AG09309 (cell line): ENCODE measurements at places on chromosomes 5 and 9.

GRCh38 chr5:165057145-165057544, 1551.7 kb downstream of the MAT2B start:
- DNase-seq, result no peak

- no peak for DNase-seq
These were observed 39.8 kb upstream of the FLT4 start for GRCh38 chr5:180689071-180689694.

DNA sequence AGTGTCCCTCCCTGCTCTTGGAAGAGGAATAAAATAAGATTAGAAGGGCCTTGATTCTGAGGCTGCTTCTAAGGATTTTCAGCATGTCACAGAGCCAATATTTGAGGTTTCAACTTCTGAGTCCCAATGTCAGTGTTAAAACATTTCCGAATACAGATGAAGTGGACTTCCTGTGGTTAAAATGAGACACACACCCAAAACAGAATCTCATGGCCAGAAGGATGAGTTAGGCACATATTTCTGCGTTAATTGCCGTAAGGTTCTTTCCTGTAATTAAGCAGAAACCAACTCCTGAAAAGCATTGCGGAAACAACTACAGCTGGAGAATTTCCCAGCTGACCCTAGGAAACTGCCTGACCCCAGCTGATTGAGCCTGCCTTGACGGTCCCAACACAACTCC, 10.4 kb upstream of the ZNF354B start:
- DNase-seq, result no peak

- DNase-seq, result no peak
These were observed 11.1 kb downstream of the BRD9 start for GRCh38 chr5:881551-881935.

DNA sequence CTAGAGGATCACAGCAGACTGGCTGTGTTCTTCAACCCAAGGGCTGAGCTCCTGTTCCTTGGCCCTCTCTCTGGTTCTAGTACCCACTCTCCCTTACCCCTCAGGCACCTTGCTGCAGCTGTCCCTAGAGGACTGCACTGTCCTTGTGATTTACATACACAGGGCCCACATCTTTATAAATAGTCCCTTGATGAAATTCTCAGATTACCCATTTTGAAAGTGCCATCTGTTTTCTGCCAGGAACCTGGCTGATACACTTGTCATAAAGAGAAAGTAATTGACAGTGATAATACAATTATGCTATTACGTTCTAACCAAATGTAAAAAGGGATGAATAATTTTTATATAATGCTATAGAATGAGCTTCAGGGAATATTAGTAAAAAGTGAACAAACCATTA, 16.5 kb upstream of the SPARC start:
- DNase-seq, result no peak

- no peak for DNase-seq
These were observed 86.8 kb upstream of the CDH6 start for GRCh38 chr5:31106691-31107090.

DNA sequence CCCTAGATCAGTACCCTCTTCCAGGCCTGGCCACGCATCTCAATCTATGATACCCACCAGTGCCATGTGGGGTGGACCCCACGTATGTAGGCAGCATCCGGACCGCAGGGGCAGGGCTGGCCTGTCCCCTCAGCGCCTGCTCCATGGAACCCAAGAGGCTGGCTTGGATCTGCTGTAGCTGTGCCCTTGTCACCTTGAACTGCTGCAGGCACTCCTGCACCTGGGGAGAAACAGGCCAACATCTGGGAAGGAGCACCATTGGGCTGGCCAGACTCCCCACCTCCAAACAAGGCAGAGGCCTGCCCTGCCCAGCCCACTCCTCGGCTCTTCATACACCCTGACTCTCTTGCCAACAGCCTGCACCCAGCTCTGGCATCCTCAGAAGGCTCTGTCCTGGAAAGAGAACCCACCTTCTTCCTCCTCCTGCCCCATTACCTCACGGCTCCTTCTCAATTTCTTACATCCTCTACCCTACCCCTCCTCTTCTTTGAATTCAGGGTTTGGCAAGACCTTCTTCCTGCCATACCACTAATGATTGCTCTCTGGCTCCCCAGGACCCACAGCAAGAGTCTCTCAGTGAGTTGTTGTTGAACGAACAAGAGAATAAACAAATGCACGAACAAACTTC, 7.7 kb downstream of the HK3 start:
- DNase-seq, result no peak

GRCh38 chr5:135309391-135310327, 89.4 kb downstream of the MACROH2A1 start:
- DNase-seq, result no peak

GRCh38 chr5:452978-453710, 10.2 kb downstream of the EXOC3 start:
- DNase-seq, result no peak

GRCh38 chr5:134003817-134004625, 754 bp downstream of the VDAC1 start:
- DNase-seq, result no peak

DNA sequence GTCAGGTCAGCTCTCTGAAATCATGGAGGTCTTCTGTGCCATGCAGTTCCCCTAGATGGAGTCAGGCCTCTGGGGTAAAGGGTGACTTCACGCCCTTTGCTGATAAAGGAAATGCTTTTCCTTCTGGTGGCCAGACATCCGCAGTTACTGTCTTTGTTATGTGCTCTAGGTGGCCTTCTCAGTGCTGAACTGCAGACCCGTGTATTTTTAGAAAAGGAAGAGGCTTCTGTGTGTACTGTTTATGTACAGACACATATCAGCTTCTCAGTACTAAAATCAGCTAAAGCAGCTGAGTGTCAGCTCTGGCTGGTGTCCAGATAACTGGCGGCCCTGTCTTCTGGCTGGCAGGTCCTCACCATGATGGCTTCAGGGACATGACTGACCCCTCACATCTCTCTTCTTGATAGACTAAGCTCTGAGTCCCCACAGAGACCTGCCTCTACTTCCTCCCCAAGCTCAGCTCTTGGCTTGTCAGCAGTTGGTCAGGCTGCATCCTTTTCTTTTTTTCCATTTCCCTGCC, 75.3 kb downstream of the ARHGAP26 start:
- DNase-seq, result no peak

DNA sequence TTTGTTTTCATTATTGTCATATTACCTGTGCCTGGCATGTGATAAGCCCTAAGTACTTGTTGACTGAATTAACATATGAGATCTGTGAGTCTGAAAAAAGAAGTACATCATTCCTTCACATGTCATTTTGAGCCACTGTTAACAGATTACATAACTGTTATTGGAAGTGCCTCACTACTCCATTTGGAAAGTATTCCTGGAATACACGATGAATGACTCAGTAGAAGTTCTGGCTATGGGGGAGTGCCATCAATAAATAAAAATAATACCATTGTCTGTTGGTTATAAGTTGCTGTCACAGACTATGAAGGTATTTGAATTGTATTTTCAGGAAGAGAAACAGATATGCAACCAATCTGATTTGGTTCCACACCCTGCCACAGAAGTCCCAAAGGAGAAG, 12.9 kb downstream of the NIPSNAP3B start:
- peak; percentile 16 for DNase-seq

- DNase-seq, result no peak
These were observed 13.6 kb downstream of the EXOC3 start for GRCh38 chr5:456351-457194.

DNA sequence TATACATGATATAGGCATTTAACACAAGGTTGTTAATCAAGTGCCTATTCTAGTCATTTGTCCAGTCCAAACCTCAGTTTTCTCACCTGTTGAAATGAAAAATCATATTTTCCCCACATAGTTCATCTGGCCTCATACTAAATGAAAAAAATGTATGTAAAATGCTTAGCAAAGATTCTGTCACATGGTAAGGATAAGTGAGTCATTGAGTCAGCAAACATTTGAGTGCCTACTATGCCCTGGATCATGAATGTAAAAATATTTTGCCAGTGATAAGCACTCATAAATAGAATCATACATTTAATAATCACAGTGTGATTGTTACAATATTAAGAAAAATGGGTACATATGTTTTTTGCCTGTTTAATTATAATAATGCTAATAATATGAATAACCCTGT, 181.2 kb upstream of the PAPPA start:
- no peak for DNase-seq

- no peak for DNase-seq
These were observed 980 bp downstream of the CCNO start for GRCh38 chr5:55232271-55232984.

GRCh38 chr5:112329419-112330090, 89.5 kb downstream of the EPB41L4A start:
- no peak for DNase-seq

DNA sequence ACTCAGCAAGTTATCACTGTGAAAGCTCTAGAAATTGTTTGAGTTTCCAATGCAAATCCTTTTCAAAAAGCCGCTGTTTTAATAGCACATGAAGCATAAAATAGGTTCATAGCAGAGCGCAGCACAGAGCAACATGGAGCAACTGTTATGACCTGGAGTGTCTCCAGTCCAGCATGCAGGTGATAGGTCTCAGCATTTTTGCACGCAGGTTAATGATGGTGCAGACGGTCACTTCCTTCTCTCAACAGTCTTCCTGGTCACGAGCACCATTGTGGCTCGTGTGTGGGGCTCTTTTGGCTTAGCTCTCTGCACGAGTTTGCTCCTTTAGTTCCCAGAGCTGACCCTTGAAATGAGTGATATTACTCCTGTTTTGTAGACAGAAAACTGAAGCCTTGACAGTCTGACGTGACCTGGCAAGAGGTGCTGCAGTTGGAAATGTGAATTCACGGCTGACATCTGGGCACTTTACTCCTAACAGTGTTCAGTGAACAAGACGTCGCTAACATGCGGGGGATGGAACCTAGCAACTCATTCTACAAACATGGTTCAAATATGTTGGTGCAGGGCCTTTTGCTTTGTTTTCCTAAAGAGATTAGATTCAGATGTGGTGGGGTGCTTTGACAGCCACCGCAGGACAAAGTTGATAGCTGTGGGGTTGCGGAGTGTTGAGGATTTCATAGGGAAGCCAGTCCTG, 10.0 kb downstream of the TENT4A start:
- no peak for DNase-seq

DNA sequence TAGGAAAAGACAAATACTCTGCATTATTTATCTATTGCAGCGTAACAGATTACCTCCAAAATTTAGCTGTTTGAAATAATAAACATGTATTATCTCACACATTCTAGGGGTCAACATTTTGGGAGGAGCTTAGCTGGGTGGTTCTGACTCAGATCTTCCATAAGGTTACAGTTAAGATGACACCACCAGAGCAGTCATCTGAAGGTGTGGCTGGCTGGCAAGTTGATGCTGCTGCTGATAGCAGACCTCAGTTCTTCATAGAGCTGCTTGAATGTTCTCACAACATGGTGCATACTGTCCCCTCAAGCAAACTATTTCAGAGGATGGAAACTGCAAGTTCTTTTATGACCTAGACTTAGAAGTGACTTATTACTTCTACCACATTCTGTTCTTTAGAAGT, 146.3 kb upstream of the FSTL4 start:
- DNase-seq, result no peak

GRCh38 chr5:139686706-139687441, 38.7 kb downstream of the CXXC5 start:
- no peak for DNase-seq

- no peak for DNase-seq
These were observed 197.9 kb downstream of the SH3GL2 start for GRCh38 chr9:17776735-17777134.

DNA sequence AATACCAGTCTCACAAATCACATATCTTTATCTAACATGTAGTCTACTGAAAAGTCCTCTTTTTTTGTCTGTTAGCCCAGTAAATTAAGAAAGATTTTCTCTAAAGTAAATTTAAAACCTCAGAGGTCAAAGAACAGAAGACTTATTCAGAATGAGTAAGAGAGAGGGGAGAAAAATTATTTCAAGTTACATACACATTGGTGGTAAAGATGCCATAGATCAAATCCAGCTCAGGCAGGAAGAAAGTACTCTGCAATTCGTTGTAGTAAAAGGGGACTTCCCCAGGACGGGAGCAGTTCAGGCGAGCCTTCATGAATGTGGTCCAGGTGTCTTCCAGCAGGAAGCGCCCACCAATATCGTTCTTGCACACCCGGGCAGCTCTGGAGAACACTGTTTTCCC, 344.1 kb downstream of the SEMA5A start:
- DNase-seq, result no peak

- DNase-seq, result no peak
These were observed 18.0 kb upstream of the NR4A3 start for GRCh38 chr9:99803694-99804093.

- no peak for DNase-seq
These were observed 225.1 kb upstream of the TBCA start for GRCh38 chr5:78001197-78001596.

- DNase-seq, result peak; percentile 90
These were observed 65.1 kb downstream of the ANKH start for GRCh38 chr5:14806456-14806855.

DNA sequence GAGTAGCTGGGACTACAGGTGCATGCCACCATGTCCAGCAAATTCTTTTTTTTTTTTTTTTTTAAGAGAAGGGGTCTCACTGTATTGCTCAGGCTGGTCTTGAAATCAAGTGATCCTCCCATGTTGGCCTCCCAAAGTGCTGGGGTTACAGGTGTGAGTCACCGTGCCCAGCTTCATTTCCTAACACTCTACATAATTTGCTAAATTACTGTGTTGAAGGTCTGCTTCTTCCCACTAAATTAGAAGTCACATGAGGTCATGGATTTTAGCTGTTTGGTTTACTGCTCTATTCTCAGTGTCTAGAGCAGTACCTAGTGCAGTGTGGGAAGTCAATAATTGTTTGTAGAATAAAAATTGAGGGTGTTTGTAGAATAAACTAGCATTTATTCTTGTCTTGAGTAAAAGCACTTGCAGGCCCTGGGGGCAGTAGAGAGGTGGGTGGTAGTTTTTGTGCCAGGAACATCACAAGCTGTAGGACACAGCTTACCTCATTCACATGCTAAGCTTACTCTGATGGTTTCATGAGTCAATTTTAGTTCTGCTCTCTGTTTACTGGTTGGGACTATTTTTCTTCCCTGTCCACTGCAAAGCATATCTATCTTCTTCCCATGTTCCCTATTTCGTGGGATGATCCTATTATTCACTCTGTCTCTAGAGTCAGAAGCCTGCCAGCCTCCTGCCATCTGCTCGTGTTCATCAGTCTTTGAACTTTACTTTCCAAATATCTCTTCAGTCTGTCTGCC, 7.0 kb downstream of the TEX48 start:
- no peak for DNase-seq

GRCh38 chr5:78411586-78411985, 51.2 kb downstream of the SCAMP1 start:
- DNase-seq, result no peak

- DNase-seq, result no peak
These were observed 94.9 kb downstream of the DENND1A start for GRCh38 chr9:123834889-123835562.

DNA sequence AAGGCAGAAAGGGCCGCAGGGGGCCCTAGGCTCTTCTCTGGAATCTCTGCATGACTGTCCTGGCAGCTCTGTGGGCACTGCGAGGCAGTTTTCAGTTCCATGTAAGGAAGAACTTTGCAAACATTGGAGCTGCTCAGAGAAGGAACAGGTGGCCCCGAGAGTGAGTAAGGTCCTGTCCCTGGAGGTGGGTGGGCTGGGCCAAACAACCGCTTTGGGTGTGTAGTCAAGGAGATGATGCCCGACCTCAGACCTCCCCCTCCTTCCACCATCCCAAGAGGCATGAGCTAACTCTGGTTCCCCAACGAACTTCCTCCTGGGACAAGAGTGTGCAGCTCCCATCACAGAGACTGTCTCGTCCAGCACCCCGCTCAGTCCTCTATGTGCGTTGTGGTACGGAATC, 20.5 kb downstream of the CSF1R start:
- no peak for DNase-seq
